Neural progenitor cell (in vitro differentiated cells): ENCODE measurements at places on chromosomes 11 and 22.
A peak's percentile ranks its signal among the peaks of the same experiment; 100 is the strongest.

DNA sequence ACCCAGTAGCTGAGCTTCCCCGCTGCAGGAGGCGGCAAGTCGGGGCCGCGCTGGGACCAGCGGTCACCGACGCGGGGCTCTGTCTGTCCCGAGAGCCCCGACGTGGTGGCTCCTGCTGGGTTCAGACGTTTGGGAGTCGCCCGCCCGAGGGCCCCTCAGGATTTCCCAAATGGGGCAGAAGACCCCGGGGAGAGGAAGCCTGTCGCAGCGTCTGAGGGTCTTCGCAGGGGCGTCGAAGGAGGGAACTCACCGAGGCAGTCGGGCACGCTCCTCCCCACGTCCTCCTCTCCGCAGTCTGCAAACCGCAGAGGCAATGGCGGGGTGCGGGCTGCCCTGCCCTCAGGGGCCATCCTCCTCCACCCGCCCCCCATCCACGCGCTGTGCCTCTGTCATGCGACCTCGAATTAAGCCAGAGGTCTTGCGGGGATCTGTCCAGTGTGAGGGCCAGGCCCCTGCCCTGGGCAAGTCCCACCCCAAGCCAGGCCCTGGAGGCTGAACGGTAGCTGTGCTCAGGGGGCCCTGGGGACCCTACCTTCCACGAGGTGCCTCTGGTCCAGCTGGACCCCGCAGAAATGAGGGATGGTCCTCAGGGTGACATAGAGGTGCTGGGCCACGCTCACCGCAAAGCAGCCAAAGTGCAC is 12.5 kb downstream of the IL17REL start:
- no peak for DNase-seq

DNA sequence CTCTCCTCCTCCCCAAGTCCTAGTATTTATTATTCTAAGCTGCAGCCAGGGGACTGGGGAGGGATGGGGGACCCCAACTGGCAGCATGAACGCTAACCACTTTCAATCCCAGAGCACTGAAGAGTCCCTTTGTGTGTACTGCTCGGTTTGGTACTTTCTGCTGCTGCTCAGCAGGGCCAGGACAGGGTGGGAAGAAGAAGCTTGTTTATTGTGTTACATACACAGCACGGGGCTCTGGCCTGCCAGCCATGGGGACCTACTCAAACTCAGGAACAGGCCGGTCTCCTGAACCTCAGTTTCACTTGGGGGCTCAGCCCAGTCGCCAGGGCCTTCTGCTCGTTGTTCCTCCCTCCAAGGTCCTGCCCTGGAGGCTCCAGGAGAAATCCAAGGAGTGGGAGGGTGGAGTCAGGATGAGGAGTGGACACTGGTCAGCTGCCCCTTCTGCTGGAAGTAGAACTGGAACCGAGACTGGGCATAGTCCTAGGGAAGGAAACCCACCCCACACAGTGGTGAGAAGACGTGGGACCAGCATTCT is 616 bp upstream of the CPT1B start:
- DNase-seq: no peak

DNA sequence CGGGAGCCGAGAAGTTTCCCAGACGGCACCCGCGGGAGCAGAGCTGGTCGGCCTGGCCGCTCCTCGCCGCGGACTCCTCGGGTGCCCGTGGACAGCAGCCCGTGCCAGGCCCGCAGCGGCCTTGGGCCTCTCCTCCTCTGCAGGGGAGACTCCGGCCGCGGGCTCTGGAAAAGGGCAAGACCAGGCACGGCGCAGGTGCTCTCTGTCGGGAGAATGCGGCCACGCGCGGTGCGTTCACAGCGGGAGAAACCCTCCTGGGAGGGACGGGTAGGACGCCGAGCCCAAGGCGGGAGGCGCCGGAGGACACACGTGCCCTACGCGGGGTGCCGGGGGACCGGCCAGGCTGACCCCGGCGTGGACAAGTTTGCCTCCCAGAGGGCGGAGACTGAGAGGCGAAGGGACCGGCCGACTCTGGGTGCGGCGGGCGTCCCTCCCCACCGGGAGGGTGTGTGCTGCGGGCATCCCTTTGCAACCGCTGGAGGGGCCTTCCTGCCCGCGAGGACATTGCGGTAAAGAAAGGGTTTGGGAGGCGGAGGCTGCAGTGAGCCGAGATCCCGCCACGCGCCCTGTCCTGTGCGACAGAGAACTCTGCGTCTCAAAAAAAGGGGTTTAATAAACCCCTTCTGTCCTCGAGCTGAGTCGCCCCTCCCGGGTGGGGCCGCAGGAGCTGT is 2.3 kb downstream of the IFITM1 start:
- peak; percentile 50 for DNase-seq

DNA sequence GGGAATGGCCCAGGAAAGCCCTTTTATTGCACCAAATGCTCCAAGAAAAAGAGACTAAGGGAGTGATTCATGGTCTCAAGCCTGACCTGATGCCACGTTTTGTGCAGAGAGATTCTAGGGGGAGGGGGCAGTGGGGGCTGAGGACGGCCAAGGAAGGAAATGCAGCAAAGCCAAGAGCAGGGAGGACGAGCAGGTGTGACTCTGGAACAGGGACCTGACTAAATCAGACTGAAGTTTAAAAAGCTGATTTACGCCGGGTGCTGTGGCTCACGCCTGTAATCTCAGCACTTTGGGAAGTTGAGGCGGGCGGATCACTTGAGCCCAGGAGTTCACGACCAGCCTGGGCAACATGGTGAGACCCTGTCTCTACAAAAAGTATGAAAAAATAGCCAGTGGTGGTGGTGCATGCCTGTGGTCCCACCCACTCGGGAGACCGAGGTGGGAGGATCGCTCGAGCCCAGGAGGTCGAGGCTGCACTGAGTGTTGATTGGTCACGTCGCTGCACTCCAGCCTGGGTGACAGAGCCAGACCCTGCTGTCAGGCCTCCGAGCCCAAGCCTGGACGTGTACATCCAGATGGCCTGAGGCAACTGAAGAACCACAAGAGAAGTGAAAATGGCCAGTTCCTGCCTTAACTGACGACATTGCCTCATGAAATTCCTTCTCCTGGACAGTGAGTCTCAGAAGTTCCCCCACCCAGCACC is 10.8 kb upstream of the IFITM3 start:
- no peak for DNase-seq

GRCh38 chr11:110376711-110377324 is 52.9 kb upstream of the FDX1 start:
- DNase-seq: peak; percentile 78

DNA sequence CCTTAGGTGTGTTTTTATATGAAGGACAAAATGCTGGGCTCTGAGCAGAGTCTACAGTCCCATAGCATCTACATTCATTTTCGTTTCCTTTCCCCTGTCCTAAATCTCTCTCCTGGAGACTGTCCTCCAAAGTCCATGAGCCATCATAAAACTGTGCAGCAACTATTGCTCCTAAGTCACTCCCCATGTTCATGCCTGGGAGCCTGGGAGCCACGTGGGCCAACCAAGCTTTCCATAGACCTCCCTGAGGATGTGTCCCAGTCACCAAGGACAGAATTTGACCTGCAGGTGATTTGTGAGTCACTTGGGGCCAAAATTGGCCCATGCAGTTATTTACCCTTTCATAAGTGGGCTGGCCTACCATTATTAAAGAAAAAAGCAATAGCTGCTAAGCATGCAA is 28.7 kb downstream of the EHF start:
- DNase-seq: no peak

- no peak for DNase-seq
Observed at GRCh38 chr11:119229288-119229672, 23.1 kb downstream of the CBL start.

DNA sequence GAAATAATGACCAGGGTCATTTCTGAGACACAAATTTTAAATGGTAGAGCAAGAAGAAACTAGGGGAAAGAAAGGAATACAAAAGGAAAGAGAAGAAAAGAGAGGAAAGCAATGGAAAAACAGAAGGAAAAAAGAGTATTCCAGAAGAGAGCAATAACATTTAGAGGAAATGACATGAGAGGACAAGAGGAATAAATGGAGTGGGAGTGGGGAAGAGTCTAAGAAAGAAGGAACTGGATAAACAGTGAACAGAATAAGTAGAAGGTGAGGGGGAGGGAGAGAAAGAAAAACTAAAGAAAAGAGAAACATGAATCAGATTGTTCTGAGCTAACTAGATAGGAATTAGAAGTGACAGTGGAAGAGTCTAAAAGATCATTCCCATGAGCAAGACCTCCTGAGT is 28.4 kb downstream of the PRDM10 start:
- DNase-seq: no peak

- DNase-seq: no peak
Observed at GRCh38 chr11:67098799-67099429, 20.1 kb upstream of the KDM2A start.

- peak; percentile 93 for DNase-seq
Observed at GRCh38 chr22:40024201-40025061, 29.7 kb downstream of the FAM83F start.

DNA sequence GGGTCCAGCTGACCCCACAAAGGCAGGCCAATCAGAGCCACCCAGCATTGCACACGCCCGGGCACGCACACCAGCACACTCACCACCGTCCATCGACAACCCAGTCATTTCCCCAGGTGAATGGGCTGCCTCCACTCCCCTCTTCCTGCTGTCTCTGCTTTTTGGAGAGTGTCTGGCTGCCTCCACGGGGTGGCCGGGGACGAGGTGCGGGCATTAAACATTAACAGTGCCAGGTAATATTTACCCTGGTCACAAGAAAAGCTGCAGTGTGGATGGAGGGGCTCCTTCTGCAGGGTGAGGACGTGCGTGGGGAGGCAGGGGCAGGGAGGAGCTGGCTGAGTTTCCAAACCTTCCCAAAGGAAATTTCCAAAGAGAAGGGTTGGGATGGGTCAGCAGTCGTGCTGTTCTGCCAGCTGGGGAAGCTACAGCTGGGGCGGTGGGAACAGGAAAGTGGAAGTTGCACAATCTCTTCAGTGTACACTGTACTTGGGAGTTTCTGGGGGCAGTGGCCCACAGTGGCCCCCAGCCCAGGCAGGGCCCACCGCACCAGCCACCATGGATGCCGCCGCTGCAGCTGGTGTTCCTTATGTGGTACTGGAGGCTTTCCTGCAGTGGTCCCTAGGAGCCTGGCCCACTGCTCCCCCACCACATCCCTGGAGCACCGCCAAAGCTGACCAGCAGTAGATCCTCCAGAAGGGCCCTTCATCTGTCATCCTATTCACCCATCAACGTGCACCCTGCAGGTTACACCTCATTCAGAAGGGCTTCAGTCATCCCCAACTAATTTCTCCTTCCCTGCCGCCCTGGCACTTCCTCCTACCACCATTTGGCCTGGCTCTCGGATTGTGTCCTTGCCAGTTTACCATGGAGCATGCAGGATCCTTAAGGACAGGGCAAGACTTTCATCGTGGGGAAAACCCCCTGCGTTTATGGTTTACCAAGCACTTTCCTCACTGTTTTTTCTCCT is at the start of gene FXYD2:
Gene FXYD2, minus strand, starts transcription at position 174 of the 967 bp plus-strand sequence. Its CDS starts 66 bp downstream, at position 108.
- no peak for DNase-seq

- DNase-seq: no peak
Observed at GRCh38 chr11:104688731-104689130, 209.5 kb downstream of the CASP12 start.

- no peak for DNase-seq
Observed at GRCh38 chr11:27555264-27555663, 48.7 kb upstream of the LIN7C start.

GRCh38 chr11:2271327-2272227 is 1.2 kb upstream of the ASCL2 start:
- DNase-seq: no peak

- DNase-seq: no peak
Observed at GRCh38 chr11:105244160-105244825, 104.7 kb upstream of the CARD18 start.

DNA sequence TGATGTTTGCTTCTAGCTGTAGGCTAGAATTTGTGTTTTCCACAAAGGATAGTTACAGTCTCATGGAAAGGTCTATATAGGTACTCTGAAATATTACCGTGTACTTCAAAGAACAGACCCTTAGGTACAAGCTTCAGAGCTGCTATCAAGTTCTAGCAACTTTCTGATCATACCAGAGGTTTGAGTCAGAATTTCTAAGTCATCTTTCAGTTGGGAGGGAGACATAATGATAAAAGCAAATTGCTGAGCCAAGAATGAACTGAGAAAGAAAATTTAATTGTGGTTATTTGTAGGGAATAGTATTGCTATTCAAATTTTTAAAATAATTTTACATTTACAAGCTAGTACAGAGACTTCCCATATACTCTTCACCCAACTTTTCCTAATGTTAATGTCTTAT is 19.9 kb upstream of the ME3 start:
- no peak for DNase-seq

DNA sequence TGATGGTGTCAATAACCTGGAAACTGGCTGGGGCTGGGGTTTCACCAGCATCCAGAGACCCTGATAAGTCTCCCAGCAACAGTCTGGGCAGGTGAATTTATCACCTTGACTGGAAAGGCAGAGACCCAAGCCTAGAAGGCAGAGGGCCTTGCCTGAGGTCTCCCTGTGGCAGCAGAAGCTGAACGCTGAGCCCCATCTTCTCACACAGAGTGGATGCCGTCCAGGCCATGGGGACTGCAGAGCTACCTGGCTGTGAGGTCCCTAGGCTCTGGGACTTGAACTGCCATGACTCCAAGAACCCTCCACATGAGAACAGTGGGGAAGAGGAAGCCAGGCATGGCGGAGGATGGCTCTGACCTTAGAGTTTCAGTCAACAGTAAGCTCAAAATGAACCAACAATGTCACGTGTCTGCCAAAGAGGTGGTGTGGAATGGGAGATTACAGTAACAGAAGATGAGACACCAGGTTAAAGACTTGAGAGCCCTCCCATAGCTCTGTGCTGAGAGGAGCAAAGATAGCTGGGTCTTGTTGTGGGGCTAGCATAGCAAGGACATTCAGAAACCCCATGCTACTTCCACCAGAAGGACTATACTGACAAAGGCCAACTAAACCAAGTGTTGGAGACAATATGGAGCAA is 79.1 kb upstream of the LINC01488 start:
- DNase-seq: no peak

GRCh38 chr22:36629320-36629719 is 74.2 kb downstream of the CACNG2 start:
- no peak for DNase-seq

DNA sequence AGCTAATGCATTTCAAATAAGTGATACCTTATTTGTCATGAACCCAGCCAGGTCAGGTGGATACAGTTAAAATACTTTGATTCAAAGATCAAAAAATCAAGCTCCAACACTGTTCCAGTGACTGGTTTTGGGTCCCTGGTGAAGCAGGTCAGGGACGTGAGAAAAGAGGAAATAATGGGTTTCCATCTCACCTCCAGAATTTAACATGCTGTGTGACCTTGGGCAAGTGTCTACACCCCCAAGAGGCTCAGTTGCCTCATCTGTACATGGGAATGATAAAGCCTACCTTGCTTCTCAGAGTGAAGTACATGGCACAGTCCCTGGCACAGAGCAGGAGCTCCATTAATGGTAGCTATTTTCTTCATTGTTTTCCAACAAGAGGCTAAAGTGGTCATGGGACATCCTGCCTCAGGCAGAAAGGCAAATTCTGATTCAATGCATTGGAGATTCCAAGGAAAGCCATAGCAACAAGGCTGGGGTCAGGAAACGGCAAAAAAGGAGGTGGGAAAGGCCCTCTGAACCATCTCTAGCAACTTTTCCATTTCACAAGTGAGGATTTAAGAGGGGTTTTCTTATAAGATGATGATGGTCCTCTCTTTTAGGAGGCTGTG is 108.5 kb downstream of the CSNK2A3 start:
- no peak for DNase-seq

GRCh38 chr11:28009388-28009787 is 98.6 kb downstream of the KIF18A start:
- DNase-seq: no peak

GRCh38 chr11:35242412-35243242 is 103.7 kb downstream of the CD44 start:
- no peak for DNase-seq

GRCh38 chr22:31723723-31724122 is 26.2 kb downstream of the PRR14L start:
- no peak for DNase-seq

GRCh38 chr11:31414338-31414737 is 44.7 kb downstream of the DNAJC24 start:
- DNase-seq: no peak
